Naive thymus-derived CD8-positive, alpha-beta T cell (primary cell): ENCODE measurements at places on chromosomes 4 and X. TPM values are rescaled to one million over a fixed set of nuclear protein-coding genes. Genes with fewer than 3 reads are reported as not detected.

DNA sequence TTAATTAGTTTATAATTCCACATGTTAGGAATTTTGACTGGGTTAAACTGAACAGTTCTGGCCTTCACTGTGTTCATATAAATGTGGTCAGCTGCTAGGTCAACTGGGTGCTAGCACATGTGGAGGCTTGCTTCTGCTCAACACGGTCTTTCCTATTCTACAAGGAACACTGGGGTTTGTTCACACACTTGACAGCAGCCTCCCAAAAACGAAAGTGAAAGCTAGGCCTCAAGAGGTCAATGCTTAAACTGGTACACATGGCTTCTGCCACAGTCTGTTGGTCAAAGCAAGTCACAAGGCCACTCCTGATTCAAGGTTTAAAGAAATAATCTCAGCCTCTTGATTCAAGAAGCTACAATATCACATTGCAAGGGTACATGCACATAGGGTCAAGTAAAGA lies 126.5 kb downstream of the QDPR start:
- H3K36me3 ChIP-seq: no peaks in the 10 kb centered on the region
- peaks cover 4% of the 10 kb centered on the region for H3K27me3 ChIP-seq
- H3K27ac ChIP-seq: no peak overlapping the region
- DNase-seq: no peak
- no peak overlapping the region for H3K4me3 ChIP-seq
- peaks cover 6% of the 10 kb centered on the region for H3K4me1 ChIP-seq

DNA sequence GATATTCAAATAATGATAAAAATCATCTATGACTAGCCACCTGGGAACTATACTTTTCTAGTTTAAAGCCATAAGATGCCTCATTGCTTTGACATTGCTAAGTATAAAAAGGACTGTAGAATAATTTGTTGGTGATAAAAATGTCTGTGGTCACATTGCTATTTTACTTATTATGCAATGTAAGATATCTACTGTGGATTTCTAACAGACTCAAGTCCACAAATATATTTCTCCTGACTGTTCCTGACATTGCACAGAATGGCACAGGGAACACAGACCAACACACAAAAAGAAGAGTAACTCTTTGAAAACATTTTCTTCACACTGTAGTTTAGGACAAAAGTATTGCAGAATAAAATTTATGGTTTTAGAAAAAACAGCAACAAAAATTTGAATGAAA lies 2.2 kb upstream of the TMPRSS11E start:
- no peaks in the 10 kb centered on the region for H3K36me3 ChIP-seq
- peaks cover 13% of the 10 kb centered on the region for H3K4me1 ChIP-seq
- no peak overlapping the region for H3K27ac ChIP-seq
- DNase-seq: no peak

GRCh38 chr4:148017801-148018200 lies 285.9 kb downstream of the ARHGAP10 start:
- H3K27me3 ChIP-seq: no peaks in the 10 kb centered on the region
- H3K27ac ChIP-seq: no peak overlapping the region
- no peaks in the 10 kb centered on the region for H3K36me3 ChIP-seq
- no peak overlapping the region for H3K4me3 ChIP-seq
- DNase-seq: no peak

Gene GPR119
- not detected for total RNA-seq

DNA sequence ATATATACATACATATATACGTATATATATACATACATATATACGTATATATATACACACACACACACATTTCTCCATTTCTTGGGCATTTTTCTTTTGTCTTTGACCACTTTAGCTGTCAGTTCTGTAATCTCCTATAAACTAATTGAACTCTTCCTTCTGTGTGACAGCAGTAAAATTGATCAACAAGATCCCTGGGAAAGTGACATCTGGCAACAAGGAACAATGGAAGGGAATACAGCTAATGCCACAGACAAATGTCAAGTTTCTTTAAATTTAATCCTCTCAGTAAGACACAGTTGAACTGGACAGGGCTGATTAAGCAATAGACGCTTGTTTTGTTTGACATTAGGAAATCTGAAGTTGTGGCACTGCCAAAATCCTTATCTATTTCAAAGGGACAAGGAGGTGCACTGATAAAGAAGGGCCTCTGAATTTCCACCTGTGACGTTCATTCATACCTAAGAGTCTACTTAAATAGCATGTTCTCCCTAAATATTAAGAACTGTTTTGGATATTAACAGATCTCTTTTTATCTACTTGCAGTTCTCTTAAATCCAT lies 126.9 kb downstream of the RNF150 start:
- H3K36me3 ChIP-seq: no peaks in the 10 kb centered on the region
- no peaks in the 10 kb centered on the region for H3K27me3 ChIP-seq
